ENCODE measurements at places on chromosomes 16 and 17.
A peak's percentile ranks its signal among the peaks of the same experiment; 100 is the strongest.

GRCh38 chr17:14582996-14583395, 282.1 kb downstream of the HS3ST3B1 start:
- no peak for DNase-seq

- DNase-seq, result peak; percentile 82
These were observed 25.6 kb downstream of the ITGB3 start for GRCh38 chr17:47279062-47279801.

DNA sequence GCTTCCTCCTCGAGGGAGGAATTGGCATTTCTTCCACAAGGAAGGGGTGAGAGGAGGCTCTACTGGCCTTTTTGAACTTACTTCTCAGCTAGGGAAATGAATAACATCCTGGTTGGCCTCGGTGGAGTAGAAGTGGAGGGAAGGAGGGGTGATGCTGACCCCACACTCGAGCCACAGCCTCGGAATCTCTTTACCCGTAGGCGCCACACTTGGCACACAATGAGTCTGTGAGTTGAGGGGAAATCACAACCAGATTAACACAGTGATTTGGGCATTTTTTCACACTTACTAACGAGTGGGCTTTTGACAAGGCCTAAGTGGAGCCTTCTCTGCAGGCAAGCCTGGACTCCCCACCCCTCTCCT, 47.3 kb upstream of the TBX2 start:
- no peak for DNase-seq

GRCh38 chr17:8068736-8069586, 18.6 kb downstream of the ALOX12B start:
- peak; percentile 35 for DNase-seq

DNA sequence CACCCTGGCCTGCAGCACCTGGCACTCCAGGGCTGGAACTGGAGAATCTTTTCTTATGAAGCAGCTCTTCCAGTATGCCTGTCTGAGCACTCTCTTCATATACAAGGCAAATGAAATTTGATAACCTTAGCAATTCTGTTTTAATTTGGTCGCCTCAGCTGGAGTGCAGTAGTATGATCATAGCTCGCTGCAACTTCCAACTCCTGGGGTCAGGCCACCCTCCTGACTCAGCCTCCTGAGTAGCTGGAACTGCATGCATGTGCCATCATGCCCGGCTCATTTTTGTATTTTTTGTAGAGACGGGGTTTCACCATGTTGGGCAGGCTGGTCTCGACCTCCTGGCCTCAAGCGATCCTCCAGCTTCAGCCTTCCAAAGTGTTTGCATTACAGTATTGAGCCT, 140.8 kb upstream of the CHMP6 start:
- no peak for DNase-seq

- DNase-seq, result no peak
These were observed 10.2 kb downstream of the BAHCC1 start for GRCh38 chr17:81405411-81405872.

DNA sequence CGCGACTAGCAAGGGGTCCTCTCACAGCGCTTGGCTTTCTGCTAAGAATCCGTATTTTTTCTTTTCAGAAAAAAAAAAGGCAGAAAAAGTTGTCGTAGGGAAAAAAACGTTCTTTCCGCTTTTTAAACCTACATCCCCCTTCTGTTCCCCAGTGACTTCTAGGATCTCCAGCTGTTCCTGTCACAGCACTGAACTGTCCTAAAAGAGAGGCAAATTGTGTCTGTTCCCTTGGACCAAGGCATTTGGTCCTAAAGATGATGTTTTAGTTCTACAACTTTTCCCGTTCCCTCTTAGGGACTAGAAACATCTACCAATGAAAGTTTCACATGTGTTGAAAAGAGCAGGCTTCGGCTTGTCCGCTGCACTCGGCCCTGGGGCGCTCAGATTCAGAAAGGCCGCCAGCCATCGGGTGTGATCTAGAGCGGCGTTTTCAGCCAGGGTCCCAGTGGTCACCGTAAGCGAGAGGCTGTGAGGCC, 100.7 kb upstream of the CHMP6 start:
- DNase-seq, result no peak

GRCh38 chr17:43574348-43574747, 28.2 kb upstream of the ETV4 start:
- DNase-seq, result no peak

DNA sequence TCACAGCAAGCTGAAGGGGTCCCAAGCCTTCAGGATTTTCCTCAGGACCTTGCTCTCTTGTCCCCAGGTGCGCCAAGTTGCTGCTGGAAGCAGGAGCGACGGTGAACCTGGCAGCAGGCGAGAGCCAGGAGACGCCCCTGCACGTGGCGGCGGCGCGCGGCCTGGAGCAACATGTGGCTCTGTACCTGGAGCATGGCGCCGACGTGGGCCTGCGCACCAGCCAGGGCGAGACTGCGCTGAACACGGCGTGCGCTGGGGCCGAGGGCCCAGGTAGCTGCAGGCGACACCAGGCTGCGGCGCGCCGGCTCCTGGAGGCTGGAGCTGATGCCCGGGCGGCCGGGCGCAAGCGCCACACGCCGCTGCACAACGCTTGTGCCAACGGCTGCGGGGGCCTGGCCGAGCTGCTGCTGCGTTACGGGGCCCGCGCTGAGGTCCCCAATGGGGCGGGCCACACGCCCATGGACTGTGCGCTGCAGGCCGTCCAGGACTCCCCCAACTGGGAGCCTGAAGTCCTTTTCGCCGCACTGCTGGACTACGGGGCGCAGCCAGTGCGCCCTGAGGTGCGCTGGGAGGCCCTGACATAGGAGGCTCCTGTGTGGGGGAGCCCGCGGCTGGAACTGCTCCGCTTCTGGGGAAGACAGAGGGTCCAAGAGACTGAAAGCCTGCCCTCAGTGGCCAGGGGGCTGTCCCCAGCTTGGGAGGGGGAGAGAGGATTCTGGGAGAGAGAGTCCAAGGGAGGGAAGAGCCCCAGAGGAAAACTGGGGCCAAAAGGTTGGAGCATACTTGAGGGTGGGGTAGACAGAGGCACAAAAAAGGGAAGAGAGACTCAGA, 6.4 kb downstream of the ASB16 start:
- no peak for DNase-seq

GRCh38 chr17:57881143-57881542, 31.3 kb upstream of the MRPS23 start:
- peak; percentile 10 for DNase-seq

- DNase-seq, result no peak
These were observed 26.5 kb upstream of the SLC25A19 start for GRCh38 chr17:75315541-75316243.

- DNase-seq, result no peak
These were observed 28.5 kb upstream of the C17orf107 start for GRCh38 chr17:4870855-4871254.

GRCh38 chr16:47712276-47713224, 251.4 kb downstream of the PHKB start:
- DNase-seq, result no peak

DNA sequence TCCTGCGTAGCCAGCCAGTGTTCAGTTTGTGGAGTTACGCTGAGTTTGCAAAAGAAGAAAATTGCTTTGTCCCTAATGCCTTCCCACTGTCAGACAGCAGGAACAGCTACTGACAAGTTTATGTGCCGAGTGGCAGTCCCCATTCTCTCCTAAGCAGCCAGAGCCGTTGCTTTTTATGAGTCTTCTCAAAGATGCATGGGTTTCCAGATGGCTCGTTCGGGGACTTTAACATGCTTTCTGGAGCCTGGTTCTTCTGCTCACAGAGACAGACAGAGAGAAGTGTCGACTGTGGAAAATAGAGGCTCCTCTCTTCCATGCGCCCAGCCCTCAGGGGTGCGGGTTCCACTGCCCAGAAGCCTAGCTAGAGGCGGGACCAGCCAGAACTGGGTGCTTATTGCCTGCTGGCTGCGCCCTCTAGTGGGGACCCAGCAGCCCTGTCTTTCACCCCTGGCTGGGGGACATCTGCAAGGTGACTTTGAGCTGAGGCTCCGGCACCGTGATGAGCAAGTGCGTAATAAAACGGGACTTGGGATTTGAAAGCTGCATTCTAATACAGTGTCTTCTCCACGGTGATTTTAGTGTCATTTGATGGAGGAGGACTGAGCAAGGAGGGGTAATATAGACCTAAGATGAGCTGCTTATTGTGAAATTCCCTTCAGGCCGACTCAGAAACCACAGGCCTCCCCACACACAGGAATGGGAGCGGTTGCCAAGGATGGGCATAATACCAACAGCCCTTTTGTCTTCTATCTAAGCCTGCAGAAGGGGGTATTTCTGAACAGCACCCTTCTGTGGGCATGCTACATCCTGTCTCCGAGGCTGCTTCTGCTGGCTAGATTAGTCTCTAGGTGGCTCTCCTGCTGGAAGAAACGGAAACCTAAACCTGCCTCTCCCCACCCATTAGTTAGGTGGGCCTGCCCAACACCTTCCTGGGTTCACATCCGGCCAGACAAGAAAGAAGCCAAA, 73.1 kb downstream of the CCDC182 start:
- peak; percentile 81 for DNase-seq

GRCh38 chr16:88685156-88686061, 898 bp downstream of the SNAI3 start:
- no peak for DNase-seq

- DNase-seq, result no peak
These were observed 55.2 kb upstream of the GOT2 start for GRCh38 chr16:58789351-58789750.

- no peak for DNase-seq
These were observed 135.5 kb downstream of the MGAT5B start for GRCh38 chr17:77003699-77004098.

- DNase-seq, result peak; percentile 42
These were observed at the start of gene HS3ST2 for GRCh38 chr16:22813948-22814710. HS3ST2 (plus strand) TSS chr16:22814162; CDS start chr16:22814611, 449 bp downstream.

DNA sequence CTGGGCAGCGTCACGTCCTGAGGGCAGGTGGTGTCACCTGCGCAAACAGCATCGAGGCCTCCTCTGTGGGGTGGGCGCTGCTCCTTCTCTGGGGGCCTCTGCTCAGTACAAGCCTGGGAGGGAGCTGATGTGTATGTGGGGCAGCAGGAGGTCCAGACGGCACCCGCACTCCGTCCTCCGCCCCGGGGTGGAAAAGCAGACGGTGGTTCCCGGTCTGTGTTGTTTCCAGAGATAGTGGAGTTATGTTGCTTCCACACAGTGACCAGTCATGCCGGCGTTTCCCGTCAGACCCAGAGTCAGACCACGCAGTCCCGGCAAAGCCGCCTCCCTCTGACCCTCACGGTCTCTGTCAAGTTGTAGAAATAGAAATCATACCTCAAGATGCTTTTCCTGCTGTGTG, 13.7 kb upstream of the RPL13 start:
- DNase-seq, result no peak

DNA sequence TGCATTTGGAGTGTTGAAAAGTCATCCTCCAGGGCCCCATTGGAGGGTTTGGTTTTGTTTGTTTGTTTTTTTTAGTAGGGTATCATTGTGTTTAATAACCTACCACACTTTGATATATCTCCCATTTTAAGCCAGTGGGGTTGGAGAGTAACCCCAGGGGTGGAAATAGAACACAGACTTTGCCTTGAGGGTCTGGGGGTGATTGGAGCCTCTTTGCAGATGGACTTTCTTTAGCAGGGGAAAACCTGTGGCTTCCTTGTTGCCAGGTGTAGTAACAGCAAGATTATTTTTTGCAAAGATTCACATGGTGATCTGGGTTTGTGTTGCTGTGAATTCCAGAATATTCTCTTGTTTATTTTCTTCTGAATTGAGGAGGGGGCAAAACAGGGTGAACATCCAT, 1.5 kb downstream of the ABCC1 start:
- DNase-seq, result no peak

- DNase-seq, result no peak
These were observed 11.7 kb upstream of the COTL1 start for GRCh38 chr16:84629580-84629979.

DNA sequence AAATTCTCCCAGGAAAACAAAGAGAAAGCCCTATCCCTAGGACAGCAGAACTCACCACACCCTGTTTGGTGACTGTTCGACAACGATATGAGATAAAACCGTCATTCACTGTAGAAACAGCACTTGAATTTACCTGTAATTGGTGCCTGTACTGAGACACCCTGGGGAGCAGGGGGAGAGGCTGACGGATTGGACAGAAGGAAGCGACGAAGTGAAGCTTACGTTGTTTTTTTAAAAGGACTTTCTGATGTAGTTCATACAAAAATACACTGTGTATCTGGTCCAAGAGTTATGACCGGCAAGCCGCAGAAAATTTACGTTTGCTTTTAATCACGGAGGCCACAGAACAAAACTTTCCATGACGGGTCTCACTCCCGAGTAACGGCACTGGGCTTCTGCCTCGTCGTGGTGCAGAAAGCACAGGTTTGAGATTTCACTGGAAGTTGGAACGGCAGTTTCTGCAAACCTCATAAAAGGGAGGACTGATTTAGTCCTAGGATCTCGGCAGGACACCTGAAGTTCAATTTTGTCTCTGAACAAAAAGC, 9.7 kb downstream of the NXN start:
- DNase-seq, result no peak

- DNase-seq, result no peak
These were observed 19.6 kb downstream of the TMC6 start for GRCh38 chr17:78108726-78109488.

DNA sequence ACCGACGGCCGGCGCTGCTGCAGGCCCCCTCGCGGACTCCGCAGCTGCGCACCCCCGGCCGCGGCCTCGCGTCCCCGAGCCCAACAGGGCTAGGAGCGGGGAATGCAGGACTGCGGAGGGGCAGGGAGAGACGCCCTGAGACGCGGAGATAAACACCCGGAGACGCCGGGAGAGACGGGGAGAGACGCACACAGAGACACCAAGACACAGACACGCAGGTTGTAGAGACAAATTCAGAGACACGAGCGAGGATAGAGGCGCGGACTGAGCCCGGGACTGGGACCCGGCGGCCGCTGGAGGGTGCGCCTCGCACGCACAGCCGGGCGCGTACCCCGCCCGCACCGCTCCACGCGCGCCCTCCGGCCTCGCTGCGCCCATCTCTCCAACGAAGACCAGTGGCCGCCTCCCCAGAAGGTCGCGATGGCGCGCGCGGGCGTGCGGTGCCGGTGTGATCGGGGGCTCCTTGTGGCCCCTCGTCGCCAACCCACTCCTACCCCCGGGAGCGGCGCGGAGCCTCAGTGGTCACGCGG, 902 bp downstream of the STAC2 start:
- DNase-seq, result no peak

GRCh38 chr17:60863892-60864707, 186.4 kb downstream of the BCAS3 start:
- no peak for DNase-seq

DNA sequence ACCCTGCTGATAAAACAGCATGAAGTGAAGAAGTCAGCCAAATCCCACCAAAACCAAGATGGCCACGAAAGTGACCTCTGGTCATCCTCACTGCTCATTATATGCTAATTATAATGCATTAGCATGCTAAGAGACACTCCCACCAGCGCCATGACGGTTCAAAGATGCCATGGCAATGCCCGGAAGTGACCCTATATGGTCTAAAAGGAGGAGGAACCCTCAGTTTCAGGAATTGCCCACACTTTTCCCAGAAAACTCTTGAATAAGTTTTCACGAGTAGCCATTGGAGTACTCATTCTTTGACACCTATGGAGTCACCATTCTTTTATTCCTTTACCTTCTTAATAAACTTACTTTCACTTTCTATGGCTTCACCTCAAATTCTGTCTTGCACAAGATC, 44.3 kb downstream of the GSG1L start:
- DNase-seq, result no peak

GRCh38 chr16:68907781-68908181, 64.5 kb downstream of the TANGO6 start:
- no peak for DNase-seq

- no peak for DNase-seq
These were observed 9.2 kb upstream of the ZNF652 start for GRCh38 chr17:49370971-49371834.
